ENCODE measurements at places on chromosomes 13 and 19. TPM values are rescaled to one million over a fixed set of nuclear protein-coding genes. Genes with fewer than 3 reads are reported as not detected.

PAF1 gene
- 33.7 TPM for total RNA-seq

KLHL1 gene
- total RNA-seq, result not detected

THSD1 gene
- total RNA-seq, result 14.9 TPM

DNA sequence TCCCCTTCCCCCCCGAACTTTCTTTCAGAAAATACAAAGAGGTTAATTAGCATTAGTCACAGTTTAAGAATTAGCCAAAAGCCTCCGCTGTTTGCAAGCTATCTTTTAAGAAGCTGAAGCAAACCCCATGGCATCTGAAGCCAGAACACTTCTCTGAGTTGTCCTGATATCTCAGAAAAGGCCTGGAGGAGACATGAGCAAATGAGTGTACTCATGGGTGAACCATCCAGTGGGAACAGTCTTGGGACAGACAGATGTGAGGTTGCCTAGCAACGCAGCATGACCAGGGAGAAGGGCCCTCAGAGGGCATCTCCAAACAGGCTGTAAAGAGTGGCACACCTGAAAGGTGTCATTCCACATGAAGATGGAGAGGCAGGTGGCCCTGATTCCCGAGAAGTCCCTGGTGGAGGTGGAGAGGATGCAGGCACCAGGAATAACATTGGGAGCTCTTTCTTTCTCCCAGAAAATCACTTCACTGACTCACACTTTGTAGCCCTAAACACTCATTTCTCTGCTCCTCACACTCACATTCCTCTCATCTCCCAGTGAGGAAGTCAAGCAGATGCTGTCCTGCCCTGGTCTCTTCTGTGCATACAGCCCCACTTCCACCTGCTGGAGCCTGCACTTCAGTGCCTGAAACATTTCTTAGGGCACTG is 87.0 kb upstream of the TSHZ3 start:
- no peak for DNase-seq

Measured in lower lobe of right lung (tissue), 2 donors.